Right lung (tissue), 10 donors: ENCODE measurements at places on chromosomes 3 and 15.

DNA sequence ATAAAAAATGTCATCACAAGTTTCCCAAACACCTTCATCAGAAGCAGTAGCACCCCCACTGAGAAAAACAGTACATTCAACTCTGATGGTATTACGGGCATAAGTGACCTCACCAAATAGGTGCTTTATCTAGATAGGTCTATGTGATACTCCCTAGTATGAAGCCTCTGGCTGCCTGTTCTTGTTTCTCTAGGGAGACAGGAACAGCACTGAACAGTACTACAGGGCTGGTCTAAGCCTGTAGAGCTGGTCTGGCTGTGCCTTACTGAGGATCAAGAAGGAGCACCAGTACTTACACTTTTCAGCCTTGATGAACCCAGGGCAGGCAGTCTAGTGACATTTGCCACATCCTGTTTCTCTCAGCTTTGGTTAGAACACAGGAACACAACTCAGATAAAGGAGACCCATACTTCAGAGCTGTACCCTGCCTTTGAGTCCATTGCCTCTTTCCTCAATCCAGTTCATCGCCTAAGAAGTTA, 35.9 kb downstream of the OXNAD1 start:
- no peak for DNase-seq

DNA sequence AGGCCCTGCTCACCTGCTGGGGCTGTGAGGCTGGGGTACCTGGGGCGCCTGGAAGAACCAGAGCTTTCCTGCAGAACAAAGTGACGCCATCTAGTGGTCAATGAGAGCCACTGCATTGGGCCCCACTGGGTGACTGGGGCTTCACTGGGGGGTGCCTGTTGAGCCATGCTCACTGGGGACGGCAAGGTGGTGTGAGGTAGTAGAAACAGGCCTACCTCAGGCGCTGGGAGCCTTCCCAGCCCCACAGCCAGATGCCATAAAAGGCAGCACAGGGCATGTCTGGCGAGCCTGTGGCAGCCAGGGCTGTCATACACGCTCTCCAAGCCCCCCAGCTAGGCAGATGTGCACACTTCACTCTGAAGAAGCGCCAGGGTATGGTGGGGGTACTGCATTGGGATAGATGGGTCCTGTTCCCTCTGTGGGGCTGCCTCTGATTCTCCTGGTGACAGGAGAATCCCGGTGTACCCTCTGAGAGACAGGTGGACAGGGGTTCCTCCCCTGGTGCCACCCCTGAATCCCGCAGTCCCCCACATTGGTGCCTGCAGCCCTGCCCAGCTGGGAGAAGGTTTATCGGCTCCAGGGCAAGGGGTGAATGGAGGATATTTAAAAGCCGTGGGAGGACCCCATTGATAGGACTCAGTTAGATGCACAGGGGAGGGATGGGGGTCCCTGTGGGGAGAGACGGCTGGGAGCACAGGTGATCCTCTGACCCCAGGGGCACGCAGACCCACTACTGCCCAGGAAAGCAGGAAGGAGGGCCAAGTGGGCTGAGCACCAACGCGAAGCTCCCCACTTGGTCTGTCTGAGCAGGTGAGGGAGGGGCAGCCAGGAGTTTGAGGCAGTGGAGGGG, 178.8 kb downstream of the NSMCE3 start:
- DNase-seq, result no peak

- DNase-seq, result no peak
These were observed 46.9 kb upstream of the DIPK2A start for GRCh38 chr3:143924522-143925285.

GRCh38 chr15:83208367-83208661, 691 bp upstream of the HDGFL3 start:
- no peak for DNase-seq

DNA sequence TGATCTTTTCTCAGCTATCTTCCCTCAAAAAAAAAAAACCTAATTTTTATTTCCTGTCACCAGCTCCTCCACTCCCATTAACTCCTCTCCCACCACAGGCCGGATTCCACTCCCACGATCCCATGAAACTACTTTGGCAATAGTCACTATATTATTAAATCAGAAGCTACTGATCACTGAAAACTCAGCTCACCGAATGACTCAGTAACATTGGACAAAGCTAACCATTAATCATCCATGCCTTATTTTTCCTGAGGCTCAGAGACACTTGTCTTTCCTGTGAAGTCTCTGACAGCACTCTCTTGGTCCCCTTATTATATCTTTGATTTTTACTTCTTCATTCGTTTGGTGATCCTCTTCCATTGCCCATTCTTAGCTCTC, 260.2 kb downstream of the CGGBP1 start:
- DNase-seq, result no peak

DNA sequence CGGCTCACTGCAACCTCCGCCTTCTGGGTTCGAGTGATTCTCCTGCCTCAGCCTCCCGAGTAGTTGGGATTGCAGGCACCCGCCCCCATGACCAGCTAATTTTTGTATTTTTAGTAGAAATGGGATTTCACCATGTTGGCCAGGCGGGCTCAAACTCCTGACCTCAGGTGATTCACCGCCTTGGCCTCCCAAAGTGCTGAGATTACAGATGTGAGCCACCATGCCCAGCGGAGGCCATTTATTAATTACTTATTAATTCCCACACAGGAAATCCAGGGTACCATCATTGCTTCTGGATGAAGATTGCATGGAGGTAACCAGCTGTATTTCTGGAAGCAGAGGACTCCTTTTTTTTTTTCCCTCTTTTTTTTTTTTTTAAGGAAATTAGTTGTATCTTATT, 37.8 kb downstream of the MAP4 start:
- no peak for DNase-seq

- no peak for DNase-seq
These were observed 156.3 kb upstream of the STRIT1 start for GRCh38 chr3:155449613-155450267.
